Regular cardiac myocyte (primary cell): ENCODE measurements at places on chromosomes 12 and 14. TPM values are rescaled to one million over a fixed set of nuclear protein-coding genes. Genes with fewer than 3 reads are reported as not detected.

Gene IFI27
- 55.8 and 125 TPM in 2 replicates for total RNA-seq

Gene MYL2
- not detected in 2 replicates for total RNA-seq

Gene ZC2HC1C
- 0.85 and 0.96 TPM in 2 replicates for total RNA-seq

Gene AVPR1A
- total RNA-seq: 0.38 and 0.56 TPM in 2 replicates

Gene GPRC5D
- not detected in 2 replicates for total RNA-seq

Gene BEGAIN
- 0.85 TPM in 1 of 2 replicates, not detected in the other for total RNA-seq
